NCI-H774 (cell line): ENCODE measurements at places on chromosomes 5 and 9.

- peak; percentile 49 for DNase-seq
These were observed at the start of gene TLR4 for GRCh38 chr9:117704024-117704575. TLR4 (plus strand) TSS chr9:117704403; CDS start chr9:117704473, 70 bp downstream.

DNA sequence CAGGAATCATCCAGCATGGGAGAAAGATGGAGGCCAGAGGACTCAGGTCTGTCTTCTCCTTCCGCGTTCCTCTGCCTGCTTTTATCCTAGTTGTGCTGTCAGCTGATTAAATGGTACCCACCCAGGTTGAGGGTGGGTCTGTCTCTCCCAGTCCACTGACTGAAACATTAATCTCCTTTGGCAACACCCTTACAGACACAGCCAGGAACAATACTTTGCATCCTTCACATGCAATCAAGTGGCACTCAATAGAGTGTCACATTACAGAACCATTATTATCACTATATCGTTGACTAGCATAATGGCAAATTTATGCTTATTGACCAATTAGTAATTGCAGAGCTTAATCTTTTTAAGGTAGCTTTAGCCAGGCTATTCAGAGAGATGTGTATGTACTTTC lies 64.8 kb downstream of the UNC13B start:
- peak; percentile 70 for DNase-seq

DNA sequence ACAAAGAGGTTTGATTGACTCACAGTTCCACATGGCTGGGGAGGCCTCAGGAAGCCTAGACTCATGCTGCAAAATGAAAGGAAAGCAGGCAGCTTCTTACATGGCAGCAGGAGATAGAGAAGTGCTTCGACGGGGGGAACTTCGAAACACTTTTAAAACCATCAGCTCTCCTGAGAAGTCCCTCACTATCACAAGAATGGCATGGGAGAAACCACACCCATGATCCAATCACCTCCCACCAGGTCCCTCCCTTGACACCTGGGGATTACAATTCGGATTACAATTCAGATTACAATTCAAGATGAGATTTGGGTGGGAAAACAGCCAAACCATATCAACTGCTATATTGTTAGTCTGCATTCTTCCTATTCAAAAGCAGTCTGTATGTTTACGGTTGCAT lies 322.3 kb upstream of the ISL1 start:
- no peak for DNase-seq

- no peak for DNase-seq
These were observed 201.3 kb downstream of the C9orf152 start for GRCh38 chr9:110006657-110007056.

GRCh38 chr5:169701910-169702451 lies 64.9 kb downstream of the DOCK2 start:
- peak; percentile 19 for DNase-seq

DNA sequence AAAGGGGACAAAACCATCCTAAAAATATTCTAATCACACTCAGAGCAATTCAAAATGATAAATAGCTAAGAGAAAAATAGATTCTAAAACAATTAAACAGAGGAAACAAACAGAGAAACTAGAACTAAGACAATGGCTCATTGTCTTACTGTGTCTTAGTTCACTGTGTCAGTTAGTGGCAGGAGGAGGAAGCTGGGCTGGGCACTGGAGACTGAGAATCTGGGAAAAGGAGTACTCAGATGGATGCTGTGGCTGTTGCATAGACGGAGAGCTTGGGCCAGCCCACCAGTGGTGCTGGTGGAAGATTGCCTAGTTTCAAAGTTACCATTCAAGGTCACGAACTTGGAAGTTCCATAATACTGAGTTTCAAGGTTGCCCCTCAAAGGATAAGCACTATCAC lies 94.7 kb upstream of the IFNK start:
- DNase-seq: no peak
